ENCODE measurements at places on chromosomes 6 and 20.

- DNase-seq, result peak; percentile 74
Observed at GRCh38 chr6:15441215-15441868, 195.5 kb downstream of the JARID2 start.

DNA sequence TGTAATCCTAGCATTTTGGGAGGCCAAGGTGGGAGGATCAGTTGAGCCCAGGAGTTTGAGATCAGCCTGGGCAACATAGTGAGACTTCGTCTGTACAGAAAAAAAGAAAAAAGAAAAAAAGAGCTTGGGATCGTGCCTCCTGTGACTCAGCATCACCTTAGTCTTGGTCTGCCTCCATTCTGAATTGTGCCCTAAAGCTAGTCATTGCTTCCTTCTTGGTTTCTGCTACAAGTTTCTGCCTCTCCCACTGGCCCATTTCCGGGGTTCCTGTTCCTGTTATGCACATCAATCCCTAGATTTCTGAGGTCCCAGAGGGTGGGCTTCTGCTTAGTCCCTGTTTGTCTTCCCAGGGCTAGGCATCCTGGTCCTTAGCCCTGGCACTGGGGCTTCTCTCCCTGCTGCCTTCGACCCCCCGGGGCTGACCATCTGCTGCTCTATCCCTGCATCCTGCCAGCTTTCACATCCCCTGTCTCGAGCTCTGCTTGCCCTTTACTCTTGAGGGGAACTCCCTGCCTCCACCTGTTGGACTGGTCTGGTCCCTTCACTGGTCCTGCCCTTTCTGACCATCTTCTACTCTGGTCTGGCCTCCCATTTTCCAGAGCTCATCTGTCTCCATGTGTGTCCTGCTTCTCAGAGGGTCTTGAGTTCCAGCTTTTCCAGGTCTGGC is 77.5 kb upstream of the ESR1 start:
- no peak for DNase-seq

GRCh38 chr6:55566036-55566710 is 12.8 kb downstream of the HMGCLL1 start:
- DNase-seq, result no peak

- peak; percentile 61 for DNase-seq
Observed at GRCh38 chr6:53119772-53120409, 28.8 kb downstream of the GCM1 start.

DNA sequence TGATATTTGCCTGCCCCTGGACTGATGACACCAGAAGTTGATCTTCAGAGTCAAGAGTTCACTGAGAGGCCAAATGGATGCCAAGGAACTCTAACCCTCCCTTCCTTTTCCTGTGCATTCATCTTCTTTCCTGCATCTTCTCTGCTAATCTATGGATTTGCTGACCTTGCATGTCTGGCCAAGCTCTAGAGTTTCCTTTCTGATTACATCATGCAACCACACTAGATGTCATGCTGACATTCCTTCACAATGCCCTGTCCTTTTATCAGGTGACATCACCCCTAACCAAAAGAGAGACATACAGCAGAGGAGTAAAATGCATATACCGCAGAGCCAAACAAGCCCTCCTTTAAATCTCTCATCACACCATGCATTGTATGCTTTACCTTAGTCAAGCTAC is 487.6 kb downstream of the TFAP2A start:
- DNase-seq, result no peak

DNA sequence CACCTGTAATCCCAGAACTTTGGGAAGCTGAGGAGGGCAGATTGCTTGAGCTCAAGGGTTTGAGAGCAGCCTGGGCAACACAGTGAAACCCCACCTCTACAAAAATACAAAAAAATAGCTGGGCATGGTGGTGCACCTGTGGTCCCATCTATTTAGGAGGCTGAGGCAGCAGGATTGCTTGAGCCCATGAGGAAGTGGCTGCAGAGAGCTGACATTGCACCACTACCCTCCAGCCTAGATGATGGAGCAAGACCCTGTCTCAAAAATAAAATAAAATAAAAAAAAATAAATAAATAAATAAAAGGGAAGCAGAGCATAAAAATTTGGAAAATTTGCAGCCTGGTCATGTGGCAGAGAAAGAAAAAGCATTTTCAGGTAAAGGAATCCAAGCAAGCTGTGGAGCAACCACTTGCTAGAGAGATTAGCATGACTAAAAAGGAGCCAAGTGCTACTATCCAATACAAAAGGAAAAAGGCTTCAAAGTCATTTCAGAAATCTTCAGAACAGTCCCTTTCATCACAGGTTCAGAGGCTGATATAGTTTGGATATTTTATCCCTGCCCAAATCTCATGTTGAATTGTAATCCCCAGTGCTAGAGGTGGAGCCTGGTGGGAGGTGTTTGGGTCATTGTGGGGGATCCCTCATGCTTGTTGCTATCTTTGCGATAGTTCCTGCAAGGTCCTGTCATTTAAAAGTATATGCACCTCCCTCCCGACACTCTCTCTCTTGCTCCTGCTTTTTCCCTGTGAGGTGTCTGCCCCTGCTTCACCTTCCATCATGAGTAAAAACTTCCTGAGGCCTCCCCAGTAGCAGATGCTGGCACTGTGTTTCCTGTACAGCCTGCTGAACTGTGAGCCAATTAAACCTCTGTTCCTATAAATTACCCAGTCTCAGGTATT is 11.2 kb upstream of the TTK start:
- DNase-seq, result no peak

- DNase-seq, result no peak
Observed at GRCh38 chr20:46987001-46987400, 92.4 kb downstream of the EYA2 start.
